H1 (cell line): ENCODE measurements at places on chromosomes 6 and 20.

GRCh38 chr20:13338097-13338661, 117.1 kb downstream of the ISM1 start:
- no peak for DNase-seq

- DNase-seq = no peak
These were observed 84.5 kb downstream of the PSMG4 start for GRCh38 chr6:3343089-3343883.

- DNase-seq = peak; percentile 23
These were observed 12.9 kb upstream of the MROH8 start for GRCh38 chr20:37192137-37192854.

DNA sequence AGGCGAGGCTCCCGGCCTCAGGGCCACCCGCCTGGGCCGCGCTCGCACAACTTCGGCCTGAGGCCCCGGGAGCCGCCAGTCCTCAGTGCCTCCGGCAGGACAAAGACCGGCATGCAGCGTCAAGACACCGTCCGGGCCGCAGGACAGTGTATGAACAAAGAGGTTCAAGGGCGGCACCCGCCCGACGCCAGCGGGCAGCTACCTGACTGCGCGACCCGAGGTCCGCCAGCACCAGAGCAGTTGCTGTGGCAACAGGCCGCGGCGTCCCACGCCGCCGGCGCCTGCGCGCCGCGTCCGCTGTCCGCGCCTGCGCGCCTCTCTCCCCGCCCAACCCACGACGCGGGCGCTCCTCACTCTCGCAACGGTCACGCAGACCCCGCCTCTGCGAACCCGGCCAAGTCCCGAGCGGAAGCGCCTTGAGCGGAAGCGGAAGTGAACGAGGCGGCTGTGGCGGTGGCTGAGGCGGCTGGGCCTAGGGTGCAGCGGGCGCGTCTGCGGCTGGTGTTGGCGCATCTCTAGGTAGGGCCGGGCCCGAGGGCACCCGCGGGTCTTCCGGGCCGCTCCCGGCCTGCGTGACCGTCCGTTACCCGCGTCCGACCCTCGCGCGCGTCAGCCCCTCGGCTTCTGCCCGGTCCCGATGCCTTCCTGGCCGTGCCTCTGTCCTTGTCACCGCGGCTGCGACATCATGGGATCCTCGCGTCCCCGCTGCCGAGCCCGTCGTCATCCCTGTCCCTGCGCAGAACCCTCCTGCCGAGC, at the start of gene FAM120B:
FAM120B (plus strand) TSS at position 435 of the 756 bp plus-strand sequence. CDS start 10,633 bp downstream, outside the sequence.
- DNase-seq = peak; percentile 53

DNA sequence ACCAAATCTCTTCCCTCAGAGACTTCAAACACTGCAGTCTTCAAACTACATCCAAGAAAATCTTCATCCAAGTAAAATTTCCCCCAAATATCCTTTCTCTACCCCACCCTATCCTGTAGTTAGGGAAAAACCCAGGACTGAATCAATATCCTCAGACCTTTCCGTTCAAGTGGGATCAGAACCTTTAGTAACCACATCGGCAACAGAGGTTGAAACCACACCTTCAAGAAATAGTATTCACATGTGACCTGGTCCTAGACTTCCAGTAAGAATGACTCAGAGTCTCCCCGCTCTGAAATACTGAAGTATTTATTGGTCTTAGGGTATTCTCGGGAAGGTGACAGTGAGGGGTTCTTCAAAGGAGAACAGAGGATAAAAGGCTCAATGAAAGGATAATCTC, 8.7 kb downstream of the HLA-DPA1 start:
- DNase-seq = no peak
